Activated CD4-positive, alpha-beta T cell treated with anti-CD3 and anti-CD28 coated beads, Interleukin-2, amount 10 ng/mL, durations not matched to agents 24 days and 14 days (primary cell): ENCODE measurements at places on chromosomes 7 and 10.
A peak's percentile ranks its signal among the peaks of the same experiment; 100 is the strongest.

DNA sequence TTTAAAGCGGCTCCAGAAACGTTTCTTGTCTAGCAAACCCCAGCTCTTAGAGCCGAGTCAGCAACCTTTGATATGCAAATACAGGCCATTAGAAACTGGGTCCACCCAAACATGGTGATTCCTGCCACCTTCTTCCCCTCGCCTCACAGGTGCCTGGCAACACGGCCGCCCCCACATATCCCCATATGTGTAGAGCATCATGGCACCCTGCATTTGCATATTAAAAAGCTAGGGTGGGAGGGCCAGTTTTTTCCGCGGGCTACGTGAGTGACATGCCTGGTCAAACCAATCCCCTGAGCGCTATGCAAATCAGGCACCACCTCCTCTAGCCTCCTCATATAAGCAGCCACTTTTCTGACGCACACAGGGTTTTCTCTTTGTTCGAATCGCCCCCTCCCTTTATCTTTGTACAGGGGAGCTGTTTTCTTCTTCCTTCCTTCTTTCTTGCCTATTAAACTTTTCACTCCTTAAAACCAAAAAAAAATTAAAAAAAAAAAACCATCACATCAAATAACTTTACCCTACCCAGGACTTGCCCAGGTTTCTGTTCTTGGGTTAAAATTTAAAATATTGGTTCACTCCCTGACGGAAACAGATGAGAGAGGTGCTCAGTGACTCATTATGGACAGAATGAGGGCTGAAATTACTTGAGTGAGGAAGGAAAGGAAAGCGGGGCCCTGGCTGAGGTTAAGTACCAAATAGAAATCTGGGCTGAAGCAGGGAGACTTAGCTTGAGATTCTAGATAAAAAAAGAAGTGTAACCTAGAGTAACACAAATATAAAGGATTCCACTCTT, 59.8 kb downstream of the COA1 start:
- DNase-seq, result peak; percentile 77

GRCh38 chr7:105909742-105910141, 33.3 kb upstream of the ATXN7L1 start:
- DNase-seq, result no peak

DNA sequence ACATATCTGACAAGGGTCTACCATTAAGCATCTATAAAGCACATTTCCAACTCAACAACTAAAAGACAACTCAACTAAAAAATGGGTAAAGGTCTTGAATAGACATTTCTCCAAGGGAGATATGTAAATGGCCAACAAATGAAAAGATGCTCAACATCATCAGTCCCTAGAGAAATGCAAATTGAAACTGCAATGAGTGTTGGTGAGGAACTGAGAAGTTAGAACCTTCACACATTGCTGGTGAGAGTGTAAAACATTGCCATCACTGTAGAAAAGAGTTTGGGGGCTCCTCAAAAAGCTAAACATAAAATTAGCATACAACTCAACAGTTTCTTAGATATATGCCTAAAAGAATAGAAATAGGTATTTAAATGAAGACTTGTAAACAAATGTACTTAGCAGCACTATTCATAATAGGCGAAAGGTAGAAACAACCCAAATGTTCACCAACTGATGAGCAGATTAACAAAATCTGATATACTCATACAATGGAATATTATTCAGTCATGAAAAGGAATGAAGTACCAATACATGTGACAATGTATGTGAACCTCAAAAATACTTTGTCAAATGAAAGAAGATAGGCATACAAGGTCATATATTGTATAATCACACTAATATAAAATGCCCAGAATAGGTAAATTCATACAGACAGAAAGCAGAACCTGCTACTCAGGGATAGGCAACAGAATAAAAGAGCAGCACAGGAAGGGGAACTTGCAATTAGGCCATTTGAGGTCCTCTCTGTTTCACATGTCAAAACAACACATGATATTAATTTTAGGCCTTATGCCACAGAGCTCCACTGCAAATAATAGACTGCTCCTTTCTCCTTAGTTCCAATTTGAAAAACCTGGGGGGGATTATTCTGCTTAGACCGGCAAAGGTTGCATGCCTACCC, 10.6 kb upstream of the LRRC72 start:
- no peak for DNase-seq

DNA sequence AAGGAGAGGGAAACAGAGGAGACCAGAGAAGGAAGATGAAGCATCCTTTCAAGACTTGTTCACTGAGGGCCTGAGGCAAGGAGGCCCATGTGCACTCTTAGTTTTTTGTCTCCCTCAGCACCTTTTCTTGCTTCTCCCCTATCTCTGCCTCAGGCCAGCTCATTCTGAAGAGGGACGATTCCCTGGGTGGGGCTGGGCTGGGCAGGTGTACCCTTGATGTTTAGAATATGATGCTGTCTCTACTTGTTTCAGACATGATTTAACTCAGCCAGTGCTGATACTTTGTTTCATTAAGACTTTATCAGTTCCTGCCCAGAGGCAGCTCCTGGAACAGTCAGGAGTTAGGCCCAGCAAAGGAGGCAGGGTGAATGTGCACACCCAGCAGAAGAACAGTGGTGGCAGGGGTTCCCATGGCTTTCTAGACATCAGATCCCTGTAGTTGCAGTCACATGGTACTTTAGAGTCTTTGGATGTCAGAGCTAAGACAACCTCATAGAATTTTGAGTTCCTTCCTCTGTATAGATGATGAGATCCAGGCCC, 3.4 kb downstream of the PRXL2A start:
- no peak for DNase-seq

GRCh38 chr10:112221545-112221944, 38.0 kb upstream of the GPAM start:
- DNase-seq, result no peak

- DNase-seq, result no peak
Observed at GRCh38 chr7:18019555-18019954, 8.1 kb downstream of the PRPS1L1 start.

GRCh38 chr7:42227936-42228591, 8.9 kb downstream of the GLI3 start:
- DNase-seq, result no peak

- no peak for DNase-seq
Observed at GRCh38 chr10:119281581-119282071, 74.3 kb downstream of the GRK5 start.

DNA sequence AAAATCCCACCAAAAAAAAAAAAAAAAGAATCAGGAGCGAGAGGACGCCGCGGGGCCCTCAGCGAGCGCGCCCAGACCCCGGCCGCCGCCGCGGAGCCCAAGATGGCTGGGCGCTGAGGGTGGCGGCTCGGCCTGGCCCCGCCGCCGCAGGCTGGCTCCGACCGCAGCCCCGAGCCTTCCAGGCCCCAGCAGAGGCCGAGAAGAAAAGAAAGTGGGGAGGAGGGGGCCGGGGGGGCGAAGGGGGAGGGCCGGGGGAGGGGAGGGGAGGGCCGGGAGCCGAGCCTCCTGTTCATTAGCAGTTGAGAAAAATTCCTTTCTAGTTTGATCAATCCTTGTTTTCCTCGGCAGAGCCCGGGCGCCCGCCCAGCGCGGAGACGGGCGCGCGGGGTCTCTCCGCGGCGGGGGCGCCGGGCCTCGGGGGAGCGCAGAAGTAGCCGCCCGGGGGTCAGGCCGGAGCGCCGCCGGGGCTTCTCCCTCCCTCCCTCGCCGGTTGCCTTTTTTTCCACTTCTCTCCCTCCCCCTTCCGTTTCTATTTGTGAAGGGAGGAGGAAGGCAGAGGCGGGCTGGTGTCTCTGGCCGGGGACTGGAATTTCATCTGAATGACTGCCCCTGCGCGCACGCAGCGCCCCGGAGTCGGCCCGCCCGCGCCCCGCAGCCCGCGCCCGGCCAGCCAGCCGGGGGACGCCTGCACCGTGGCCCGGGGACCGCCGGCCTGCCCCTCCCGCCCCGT, 778 bp upstream of the TRIM8 start:
- peak; percentile 80 for DNase-seq

DNA sequence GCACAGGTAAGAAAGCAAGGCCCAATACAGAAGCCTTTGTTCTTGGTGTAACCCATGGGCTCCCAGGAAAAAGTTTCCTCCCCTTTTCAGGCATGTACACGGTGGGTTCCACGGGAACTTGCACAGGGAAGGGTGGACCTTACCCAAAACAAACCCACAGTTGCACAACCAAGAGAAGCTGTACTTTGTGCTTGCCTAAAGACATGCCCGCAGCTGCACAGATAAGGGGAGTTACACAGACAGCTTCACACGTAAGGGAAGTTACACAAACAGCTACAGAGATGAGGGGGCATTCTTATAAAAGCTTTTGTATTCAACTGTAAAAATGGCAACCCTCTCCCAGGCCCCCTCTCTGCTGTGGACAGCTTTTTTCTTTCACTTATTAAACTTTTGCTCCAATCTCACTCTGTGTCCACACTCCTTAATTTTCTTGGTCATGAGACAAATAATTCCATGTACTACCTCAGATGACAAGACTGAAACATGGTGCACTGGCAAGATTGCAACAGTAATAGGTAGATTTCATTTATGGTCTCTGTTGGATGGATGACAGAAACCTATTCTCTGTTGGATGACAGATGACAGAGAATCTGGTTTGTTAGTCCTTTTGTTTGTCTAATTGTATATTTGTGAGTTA, 72.9 kb downstream of the ATE1 start:
- no peak for DNase-seq

GRCh38 chr10:88918191-88918905, 34.2 kb downstream of the ACTA2 start:
- DNase-seq, result no peak

DNA sequence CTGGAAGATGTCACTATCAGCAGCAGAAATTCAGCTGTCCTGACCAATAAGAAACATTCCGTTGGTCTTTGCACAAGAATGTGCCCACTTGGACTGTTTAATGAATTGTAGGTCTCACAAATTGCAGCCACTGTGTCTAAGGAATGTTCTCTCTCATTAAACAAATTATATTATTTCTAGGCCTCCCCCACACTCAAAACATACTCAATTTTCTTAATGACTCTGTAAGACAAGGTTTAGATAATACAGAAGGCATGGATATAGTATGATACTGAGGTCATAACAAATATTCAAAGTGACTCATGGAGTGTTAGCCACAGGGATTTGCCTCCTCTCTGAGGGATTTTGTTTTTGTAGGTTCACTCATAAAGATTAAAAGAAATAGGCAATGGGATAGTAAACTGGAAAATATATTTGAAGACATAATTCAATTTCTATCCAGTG, 197.5 kb downstream of the PTN start:
- no peak for DNase-seq

DNA sequence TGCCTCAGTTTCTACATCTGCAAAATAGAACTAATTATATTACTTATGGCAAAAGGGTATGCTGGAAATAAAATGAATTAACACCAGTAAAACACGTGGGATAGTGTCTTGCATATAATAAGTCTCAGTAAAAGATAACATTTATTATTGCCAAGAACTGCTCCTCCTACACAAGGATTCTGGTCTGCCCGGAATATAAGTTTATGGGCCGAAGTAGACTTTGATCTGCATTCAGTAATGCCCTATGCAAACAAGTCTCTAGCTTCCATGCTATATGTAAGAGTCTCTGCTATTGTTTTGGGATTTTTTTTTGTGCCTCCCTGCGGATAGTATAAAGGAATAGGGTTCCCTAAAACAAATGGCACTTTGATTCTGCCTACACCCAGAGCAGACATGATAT, 125.6 kb upstream of the SLC26A5 start:
- DNase-seq, result no peak

DNA sequence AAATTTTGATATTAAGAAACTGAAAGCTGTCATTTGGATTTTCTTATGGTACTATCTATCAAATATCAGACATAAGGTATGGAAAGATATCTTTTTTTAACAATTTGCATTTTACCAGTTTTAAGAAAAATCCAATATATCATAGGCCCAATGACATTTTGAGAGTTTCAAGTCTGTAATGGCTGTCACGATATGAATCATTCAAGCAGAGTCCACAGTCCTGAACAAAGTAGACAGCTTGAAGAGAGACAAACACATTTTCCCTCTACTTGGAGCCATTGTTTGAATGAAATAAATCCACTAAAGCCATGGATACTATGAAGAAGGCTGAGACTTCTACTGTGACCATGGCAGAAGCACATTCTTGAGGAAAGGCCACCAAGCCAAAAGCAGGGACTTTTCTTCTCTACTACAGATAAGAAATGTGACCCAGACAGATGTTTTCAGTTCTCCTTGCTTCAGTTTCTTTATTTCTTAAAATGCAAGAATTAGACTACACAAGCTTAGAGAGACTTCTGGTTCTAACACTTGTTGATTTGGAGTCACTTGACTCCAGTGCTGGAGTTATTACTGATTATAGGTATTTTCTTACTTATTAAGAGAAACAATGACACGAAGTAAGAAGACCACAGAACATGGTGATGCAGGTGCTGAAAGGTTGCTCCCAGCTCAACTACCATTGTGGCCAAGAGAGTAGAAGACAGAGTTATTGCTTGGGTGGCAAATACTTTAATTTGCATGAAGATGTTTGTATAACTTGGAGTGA, 429.1 kb downstream of the KIF20B start:
- no peak for DNase-seq

DNA sequence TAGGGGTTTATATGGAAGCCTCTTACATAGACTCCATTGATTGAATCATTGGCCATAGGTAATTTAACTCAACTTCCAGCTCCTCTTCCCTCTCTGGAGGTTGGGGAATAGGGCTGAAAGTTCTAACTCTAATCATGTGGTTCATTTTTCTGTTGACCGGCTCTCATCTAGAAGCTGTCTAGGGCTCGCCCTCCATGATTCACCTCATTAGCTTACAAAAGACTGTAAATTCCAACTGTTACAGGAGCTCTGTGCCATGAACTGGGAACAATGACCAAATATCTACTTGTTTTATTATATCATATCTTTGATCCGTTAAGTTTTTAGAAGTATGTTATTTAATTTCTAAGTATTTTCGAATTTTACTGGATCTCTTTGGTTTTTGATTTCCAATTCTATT, 263.0 kb downstream of the TCF7L2 start:
- DNase-seq, result no peak

GRCh38 chr7:91416155-91416865, 152.1 kb downstream of the FZD1 start:
- no peak for DNase-seq

- no peak for DNase-seq
Observed at GRCh38 chr7:118502235-118502634, 277.7 kb downstream of the ANKRD7 start.

- peak; percentile 59 for DNase-seq
Observed at GRCh38 chr10:122495406-122496340, 34.3 kb downstream of the HTRA1 start.

DNA sequence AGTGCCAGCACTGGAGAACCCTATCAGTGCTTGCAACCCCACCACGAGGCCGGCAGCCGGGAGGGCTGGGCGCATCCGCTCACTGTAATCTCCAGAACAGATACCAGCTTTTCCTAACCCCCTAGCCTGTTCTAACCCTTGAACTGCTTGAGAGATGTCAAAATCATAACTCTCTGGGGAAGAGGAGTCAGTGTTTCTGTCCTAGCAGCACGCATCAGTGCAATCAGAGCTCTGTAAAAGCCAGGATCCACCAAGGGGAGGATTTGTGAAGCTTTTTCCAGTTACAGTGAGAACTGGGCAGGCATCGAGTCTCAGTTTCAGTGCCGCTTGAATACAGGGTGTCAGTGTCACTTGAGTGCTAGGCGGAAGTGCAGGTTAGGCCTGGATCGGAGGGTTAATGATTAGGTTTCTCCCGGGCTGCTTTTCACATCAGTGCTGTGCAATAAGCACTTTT, 104.5 kb upstream of the INSYN2A start:
- no peak for DNase-seq
